ENCODE measurements at places on chromosomes 4 and X. TPM values are rescaled to one million over a fixed set of nuclear protein-coding genes. Genes with fewer than 3 reads are reported as not detected.
A peak's percentile ranks its signal among the peaks of the same experiment; 100 is the strongest.

GRCh38 chrX:38891641-38892413 lies 90.6 kb downstream of the MID1IP1 start:
- H3K4me1 ChIP-seq, result peaks cover 3% of the 10 kb centered on the region
- no peaks in the 10 kb centered on the region for H3K27me3 ChIP-seq
- no peak for DNase-seq
- H3K27ac ChIP-seq, result no peak overlapping the region

- DNase-seq, result peak; percentile 10
- H3K4me1 ChIP-seq, result peaks cover 39% of the 10 kb centered on the region
- no peak overlapping the region for H3K4me3 ChIP-seq
- no peaks in the 10 kb centered on the region for H3K27me3 ChIP-seq
These were observed 6.0 kb downstream of the GALNT7 start for GRCh38 chr4:173174594-173175012.

DNA sequence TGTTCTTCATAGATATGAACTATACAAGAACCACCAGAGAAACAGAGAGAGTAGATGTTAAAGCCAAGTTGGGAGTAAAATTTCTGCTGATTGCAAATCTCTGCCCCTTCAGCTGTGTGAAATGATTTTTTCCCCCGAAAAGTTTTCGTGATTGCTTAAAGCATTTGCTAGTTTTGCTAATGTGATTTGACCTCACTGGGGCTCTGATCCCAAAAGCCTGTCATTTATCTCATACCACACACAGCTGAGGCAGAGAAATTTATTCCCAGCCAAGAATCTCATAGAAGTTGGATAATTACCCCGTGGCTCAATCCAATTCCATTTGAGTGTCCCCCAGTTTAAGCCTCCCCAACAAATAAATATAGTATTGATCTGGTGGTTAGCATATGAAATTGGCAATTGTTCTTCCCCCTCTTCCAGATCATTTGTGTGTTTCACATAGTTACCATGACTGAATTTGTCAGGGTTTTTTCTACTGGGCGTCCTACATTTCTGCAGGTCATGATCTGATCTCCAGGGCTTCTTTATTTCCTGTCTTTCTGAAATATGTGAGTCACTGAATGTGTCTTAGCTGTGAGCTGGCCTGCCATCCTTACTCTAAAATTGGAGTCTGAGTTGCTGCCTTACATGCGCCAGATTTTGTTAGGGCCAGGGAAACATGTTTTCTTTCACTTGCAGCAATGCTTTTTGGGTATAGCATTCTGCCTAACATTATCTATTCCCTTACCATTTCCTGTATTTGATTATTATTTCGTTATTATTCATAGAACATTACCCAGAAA lies 167.5 kb upstream of the FRMPD4 start:
- H3K4me3 ChIP-seq, result no peak overlapping the region
- H3K27me3 ChIP-seq, result no peaks in the 10 kb centered on the region
- H3K4me1 ChIP-seq, result peaks cover 33% of the 10 kb centered on the region
- no peak overlapping the region for H3K27ac ChIP-seq
- no peaks in the 10 kb centered on the region for H3K36me3 ChIP-seq
- DNase-seq, result peak; percentile 25

DNA sequence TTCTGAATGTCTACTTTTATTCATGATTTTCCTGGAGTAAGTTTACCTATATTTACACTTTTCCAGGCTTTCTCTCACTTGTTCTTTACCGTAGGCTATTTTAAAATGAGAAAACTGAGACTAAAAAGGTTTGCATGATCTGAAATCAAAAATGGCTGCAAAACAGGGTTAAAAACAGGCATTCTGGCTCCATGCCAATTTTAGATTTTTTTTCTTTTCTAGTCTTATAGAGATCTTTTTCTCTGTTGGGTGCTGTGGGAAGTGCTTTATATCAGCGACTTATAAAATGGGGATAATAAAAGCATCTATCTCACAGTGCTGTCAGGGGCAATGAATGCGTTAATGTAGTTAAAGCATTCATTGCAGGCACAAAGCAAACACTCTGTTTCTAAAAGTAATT lies 294.8 kb downstream of the PACRGL start:
- H3K4me3 ChIP-seq, result no peak overlapping the region
- no peaks in the 10 kb centered on the region for H3K4me1 ChIP-seq
- DNase-seq, result no peak
- peaks cover 22% of the 10 kb centered on the region for H3K27me3 ChIP-seq
- no peaks in the 10 kb centered on the region for H3K36me3 ChIP-seq

DNA sequence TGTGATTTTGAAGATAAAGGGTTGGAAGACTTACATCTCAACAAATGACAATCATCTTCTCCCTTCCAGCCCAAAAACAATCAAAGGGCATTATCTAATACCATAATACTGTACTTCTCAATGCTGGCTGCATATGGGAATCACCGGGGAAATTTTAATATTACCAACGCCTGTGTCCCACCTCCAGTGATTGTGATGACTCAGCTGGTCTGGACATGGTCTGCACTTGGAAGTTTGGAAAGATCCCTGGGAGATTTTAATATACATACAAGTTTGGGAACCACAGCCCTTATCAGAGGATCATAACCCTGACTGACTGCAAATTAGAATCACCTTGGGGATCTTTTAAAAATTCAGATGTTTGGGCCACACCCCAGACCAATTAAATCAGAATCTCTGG lies 29.9 kb downstream of the ARL13A start:
- peaks cover 26% of the 10 kb centered on the region for H3K36me3 ChIP-seq
- H3K4me3 ChIP-seq, result no peak overlapping the region
- no peaks in the 10 kb centered on the region for H3K27me3 ChIP-seq
- no peak for DNase-seq
- peaks cover 12% of the 10 kb centered on the region for H3K4me1 ChIP-seq

DNA sequence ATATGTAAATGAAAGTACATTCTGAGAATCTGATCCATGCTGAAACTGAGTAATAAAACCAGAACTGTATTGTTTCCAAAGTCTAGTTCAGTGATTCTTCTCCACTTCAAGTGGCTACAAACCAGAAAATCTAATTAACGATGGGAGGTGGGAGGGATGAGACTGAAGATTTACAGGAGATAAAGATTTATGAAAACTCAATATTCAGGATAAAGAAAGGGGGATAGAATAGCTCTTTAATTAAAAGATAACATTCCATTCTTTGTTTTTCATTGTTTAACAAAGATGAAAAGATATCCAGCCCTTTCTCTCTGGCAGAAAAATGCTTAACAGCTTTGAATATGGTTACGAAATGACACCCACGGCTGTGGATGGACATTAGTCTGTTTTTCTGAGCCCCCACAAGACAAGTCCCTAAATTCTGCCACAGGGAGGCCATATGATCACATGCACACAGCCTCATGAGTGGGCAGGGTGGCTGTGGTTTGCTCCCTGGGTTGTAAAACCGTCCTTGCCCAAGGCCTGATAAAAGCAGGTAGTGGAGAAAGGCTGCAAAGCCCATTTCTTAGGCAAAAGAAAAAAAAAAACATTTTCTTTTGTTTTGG lies 36.4 kb downstream of the TMEM150C start:
- H3K27me3 ChIP-seq, result no peaks in the 10 kb centered on the region
- H3K4me3 ChIP-seq, result no peak overlapping the region
- no peaks in the 10 kb centered on the region for H3K36me3 ChIP-seq
- no peak for DNase-seq

RIPPLY1 gene
- total RNA-seq, result not detected

DNA sequence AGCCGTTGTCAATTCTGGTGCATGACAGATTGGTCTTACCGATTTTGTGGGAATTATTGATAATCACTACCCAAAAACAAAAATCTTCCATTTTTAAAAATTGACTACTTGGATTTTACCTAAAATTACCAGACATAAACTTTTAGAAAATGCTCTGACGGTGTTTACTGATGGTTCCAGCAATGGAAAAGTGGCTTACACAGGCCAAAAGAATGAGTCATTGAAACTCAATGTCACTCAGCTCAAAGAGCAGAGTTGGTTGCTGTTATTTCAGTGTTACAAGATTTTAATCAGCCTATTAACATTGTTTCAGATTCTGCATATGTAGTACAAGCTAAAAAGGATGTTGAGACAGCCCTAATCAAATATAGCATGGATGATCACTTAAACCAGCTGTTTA lies 23.0 kb upstream of the UGT2B17 start:
- DNase-seq, result peak; percentile 75
- no peaks in the 10 kb centered on the region for H3K27me3 ChIP-seq
- peak overlapping the region; percentile 29 for H3K27ac ChIP-seq
- H3K4me1 ChIP-seq, result peaks cover 17% of the 10 kb centered on the region

ZNF630 gene
- 2.5 TPM for total RNA-seq

SYP gene
- total RNA-seq, result 0.47 TPM

CT47B1 gene
- not detected for total RNA-seq

GRCh38 chr4:80072228-80072743 lies 743 bp downstream of the ANTXR2 start:
- H3K4me3 ChIP-seq, result peak overlapping the region; percentile 94
- H3K36me3 ChIP-seq, result peaks cover 7% of the 10 kb centered on the region
- H3K27me3 ChIP-seq, result no peaks in the 10 kb centered on the region

DNA sequence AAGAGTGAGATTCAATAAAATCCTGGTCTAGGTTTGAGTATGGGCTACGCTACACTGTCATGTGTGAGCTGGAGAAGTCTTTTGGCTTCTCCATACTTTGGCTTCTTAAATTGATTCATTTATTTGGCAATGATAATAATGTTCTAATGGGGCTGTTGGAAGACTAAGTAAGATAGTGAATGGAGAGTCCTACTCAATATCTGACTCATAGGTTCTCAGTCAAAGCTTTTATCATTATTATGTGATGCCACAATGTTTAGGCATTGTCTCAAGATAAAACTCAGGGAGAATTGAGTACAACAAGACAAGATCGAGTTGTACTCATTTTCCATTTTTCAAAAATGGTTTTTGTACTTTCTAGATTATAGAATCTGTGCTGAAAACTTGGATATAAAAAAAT lies 92.5 kb upstream of the VEGFC start:
- DNase-seq, result peak; percentile 6
- H3K4me3 ChIP-seq, result no peak overlapping the region
- no peaks in the 10 kb centered on the region for H3K36me3 ChIP-seq
- H3K27me3 ChIP-seq, result no peaks in the 10 kb centered on the region
- peak overlapping the region; percentile 99 for H3K27ac ChIP-seq
- H3K4me1 ChIP-seq, result peaks cover 44% of the 10 kb centered on the region

- H3K4me3 ChIP-seq, result no peak overlapping the region
- DNase-seq, result no peak
- H3K27me3 ChIP-seq, result no peaks in the 10 kb centered on the region
These were observed 183.7 kb downstream of the SOWAHB start for GRCh38 chr4:76714226-76714625.

DNA sequence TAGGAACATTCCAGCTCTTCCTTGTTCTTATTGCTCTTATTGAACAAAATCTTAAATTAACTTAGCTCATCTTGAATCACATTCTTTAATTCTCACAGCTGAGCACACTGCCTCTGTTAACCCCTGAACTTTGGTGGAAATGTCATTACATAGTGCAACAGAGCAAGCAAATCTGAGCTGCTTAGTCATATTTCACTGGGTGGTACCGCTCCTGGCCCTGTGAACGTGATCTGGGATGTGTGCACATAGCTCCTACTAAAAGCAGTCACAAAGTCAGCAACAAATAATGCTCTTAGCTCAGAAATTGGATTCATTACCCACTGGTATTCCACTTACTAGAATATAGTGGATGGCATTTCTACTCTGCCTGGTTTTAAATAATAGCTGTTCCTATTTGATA lies 27.9 kb downstream of the ARHGEF6 start:
- H3K4me3 ChIP-seq, result no peak overlapping the region
- H3K36me3 ChIP-seq, result no peaks in the 10 kb centered on the region
- DNase-seq, result peak; percentile 4
- H3K4me1 ChIP-seq, result no peaks in the 10 kb centered on the region
- H3K27me3 ChIP-seq, result no peaks in the 10 kb centered on the region
- no peak overlapping the region for H3K27ac ChIP-seq

NUDT11 gene
- total RNA-seq, result 2.4 TPM

DNA sequence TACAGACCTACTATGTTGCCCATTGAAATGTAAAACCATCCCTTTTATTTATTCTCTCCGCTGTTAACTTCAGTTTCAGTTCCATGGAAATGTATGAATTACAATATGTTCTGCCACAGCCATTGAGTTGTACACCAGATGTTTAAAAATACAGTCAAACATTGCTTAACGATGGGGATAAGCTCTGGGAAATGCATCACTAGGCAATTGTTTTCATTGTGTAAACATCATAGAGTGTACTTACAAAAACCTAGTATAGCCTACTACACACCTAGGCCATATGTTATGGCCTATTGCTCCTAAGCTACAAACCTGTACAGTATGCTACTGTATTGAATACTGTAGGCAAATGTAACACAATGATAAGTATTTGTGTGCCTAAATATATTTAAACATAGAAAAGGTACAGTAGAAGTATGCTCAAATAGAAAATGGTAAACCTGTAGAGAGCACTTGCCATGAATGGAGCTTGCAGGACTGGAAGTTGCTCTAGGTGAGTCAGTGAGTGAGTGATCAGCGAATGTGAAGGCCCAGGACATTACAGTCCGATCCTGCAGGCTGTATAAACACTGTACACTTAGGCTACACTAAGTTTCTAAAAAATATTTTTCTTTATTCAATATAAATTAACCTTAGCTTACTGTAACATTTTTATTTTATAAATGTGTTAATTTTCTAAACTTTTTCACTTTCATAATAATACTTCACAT lies 2.7 kb upstream of the PF4V1 start:
- no peak overlapping the region for H3K4me3 ChIP-seq
- DNase-seq, result peak; percentile 54
- H3K27ac ChIP-seq, result no peak overlapping the region
- no peaks in the 10 kb centered on the region for H3K36me3 ChIP-seq
- peaks cover 7% of the 10 kb centered on the region for H3K4me1 ChIP-seq

DNA sequence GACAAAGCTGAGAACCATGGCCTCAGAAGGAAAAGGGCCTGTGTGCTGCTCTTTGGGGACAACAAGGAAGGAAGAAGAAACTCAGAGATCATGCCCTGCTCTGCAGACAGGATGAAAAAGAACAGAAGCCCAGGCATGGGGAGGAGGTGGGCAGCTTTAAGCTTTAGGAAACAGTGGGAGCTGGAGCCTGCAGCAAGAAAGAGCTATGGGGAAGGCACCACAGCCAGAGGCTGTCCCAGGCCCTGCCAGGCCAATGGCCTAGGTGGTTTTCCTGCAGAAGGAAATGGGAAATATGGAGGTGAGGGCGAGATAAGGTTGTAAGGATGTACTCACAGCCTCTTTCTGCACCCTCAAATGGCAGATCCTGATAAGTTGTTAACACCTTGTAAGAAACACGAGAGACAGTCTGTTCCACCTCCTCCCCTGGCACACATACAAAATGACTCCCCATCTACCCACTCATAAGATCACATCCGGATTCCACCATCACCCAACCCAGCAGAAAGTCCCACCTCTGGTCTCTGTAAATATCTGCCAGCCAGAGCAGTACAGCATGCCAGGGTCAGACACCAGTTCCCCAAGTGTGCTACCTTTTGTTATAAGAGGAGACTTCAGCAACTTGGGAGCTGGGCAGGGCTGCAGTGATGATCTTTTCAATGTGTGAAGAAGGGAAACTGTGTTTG lies 105.2 kb downstream of the RTL5 start:
- H3K4me3 ChIP-seq, result no peak overlapping the region
- H3K27ac ChIP-seq, result no peak overlapping the region

DUSP21 gene
- total RNA-seq, result not detected

IL1RAPL1 gene
- 0.12 TPM for total RNA-seq

MAGT1 gene
- total RNA-seq, result 119 TPM

VBP1 gene
- 80.6 TPM for total RNA-seq
